ENCODE measurements at places on chromosomes 11 and 22. TPM values are rescaled to one million over a fixed set of nuclear protein-coding genes. Genes with fewer than 3 reads are reported as not detected.
A peak's percentile ranks its signal among the peaks of the same experiment; 100 is the strongest.

CCDC188 gene
- polyA plus RNA-seq = not detected

ZW10 gene
- polyA plus RNA-seq = 16.3 TPM

LARGE2 gene
- 2.0 TPM for polyA plus RNA-seq

OR52E5 gene
- not detected for polyA plus RNA-seq

PHF21B gene
- polyA plus RNA-seq = not detected

ST13 gene
- 260 TPM for polyA plus RNA-seq

DNA sequence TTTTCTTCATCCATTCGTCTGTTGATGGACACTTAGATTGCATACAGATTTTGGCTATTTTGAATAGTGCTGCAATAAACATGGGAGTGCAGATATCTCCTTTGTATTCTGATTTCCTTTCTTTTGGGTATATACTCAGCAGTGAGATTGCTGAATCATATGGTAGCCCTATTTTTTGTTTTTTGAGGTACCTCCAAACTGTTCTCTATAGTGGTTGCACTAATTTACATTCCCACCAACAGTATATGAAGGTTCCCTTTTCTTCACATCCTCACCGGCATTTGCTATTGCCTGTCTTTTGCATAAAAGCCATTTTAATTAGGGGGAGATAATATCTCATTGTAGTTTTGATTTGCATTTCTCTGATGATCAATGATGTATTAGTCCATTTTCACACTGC, 96.1 kb downstream of the PRR5L start:
- H3K4me1 ChIP-seq = no peaks in the 10 kb centered on the region
- H3K4me3 ChIP-seq = no peak overlapping the region
- H3K36me3 ChIP-seq = no peaks in the 10 kb centered on the region
- no peaks in the 10 kb centered on the region for H3K27me3 ChIP-seq
- peak overlapping the region; percentile 73 for H3K27ac ChIP-seq

DNA sequence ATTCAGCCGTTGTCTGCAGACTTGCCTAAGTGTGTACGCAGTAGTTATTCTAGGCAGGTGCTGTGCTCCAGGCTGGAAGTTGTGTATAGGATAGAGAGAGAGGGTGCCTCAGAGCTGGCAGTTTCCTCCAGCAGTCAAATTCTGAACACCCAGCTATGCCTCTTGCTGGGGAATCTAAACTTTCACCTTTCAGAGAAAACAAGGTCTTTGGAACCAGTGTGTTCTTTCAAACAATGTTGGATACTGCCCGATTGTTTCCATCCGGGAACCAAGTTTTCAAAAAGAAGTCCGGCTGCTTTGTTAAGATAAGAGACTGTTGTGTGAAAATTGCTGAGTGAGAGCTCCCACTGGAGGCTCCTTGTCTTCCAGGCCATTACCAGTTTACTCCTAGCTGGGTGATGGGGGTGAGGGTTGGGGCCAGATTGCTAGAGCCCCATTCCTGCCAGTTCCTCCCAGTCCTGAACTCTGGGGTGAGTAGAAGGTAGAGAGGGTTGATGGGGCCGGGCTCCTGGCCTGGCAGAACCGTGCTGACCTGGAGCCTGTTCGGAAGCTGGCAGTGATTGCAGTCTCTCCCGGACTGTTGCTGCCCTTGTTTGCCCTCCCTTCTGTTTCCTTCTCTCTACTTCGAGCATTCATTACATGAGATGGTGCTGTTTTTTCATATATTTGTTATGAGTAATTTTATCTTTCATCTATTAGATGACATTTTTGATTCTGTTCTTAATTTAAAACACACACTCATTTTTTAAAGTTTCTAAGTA, 150.2 kb downstream of the TEAD1 start:
- H3K27me3 ChIP-seq = peaks cover 28% of the 10 kb centered on the region
- no peak for DNase-seq
- no peaks in the 10 kb centered on the region for H3K36me3 ChIP-seq
- peaks cover 12% of the 10 kb centered on the region for H3K4me1 ChIP-seq
- H3K27ac ChIP-seq = no peak overlapping the region
- no peak overlapping the region for H3K4me3 ChIP-seq

GRCh38 chr11:10021563-10021962, 272.5 kb downstream of the SBF2 start:
- H3K27me3 ChIP-seq = no peaks in the 10 kb centered on the region
- H3K4me3 ChIP-seq = no peak overlapping the region
- H3K36me3 ChIP-seq = peaks cover 27% of the 10 kb centered on the region
- H3K4me1 ChIP-seq = peaks cover 18% of the 10 kb centered on the region
- no peak for DNase-seq

DNA sequence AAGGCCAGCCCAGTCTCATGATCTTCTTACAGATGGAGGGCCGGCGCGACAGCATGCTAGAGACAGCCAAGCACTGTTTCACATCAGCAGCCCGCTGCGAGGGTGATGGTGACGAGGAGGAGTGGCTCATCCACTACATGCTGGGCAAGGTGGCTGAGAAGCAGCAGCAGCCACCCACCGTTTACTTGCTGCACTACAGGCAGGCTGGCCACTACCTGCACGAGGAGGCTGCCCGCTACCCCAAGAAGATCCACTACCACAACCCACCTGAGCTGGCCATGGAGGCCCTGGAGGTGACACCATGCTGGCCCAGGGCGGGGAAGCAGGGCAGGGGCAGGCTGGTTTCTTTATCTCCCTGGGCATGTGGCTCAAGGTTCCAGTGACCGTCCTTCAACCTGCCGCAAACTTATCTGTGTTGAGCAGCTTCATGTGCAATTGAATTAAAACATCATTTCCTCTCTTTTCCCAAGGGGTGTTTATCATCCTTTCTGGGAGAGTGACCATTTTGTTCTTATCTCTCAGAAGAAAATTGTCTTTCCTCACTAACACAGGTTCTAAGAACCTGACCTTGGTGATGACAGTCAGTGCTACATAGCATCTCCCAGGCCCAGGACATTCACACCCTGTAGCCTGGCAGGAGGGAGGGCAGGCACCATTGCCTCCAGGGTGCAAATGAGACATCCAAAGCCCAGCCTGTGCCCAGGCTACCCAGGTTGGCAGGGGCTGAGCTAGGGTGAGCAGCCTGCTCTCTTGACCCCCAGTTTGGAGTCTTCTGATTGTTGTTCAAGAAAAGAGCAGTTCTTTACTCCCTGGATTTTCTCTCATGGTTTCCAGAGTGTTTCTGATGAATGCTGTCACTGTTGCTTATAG, 80.7 kb downstream of the CABIN1 start:
- no peak overlapping the region for H3K27ac ChIP-seq
- H3K36me3 ChIP-seq = peaks cover 31% of the 10 kb centered on the region
- H3K4me1 ChIP-seq = no peaks in the 10 kb centered on the region
- H3K4me3 ChIP-seq = no peak overlapping the region
- DNase-seq = no peak

- peak; percentile 14 for DNase-seq
- peak overlapping the region; percentile 98 for H3K27ac ChIP-seq
These were observed 470 bp downstream of the NUMA1 start for GRCh38 chr11:72079819-72080325.

DNA sequence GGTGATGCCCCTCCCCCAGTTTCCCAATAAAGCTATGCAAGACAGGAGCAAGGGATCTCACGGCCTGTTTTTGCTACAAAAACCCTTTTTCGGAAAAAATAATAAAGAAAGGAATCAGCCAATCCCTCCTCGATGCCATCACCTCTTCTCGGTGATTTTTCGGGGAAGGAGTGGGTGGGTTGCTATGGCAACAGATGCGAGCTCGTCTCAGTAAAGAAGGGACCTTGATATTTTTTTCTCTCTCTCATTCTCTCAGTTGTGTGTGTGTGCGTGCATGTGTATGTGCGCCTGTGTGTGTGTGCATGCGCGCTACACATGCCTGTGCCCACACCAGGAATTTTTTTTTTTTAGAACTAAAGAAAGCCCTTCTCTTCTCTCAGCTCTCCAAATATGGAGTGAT, 3.8 kb upstream of the NPAS4 start:
- no peak overlapping the region for H3K27ac ChIP-seq
- H3K4me1 ChIP-seq = peaks cover 5% of the 10 kb centered on the region
- peaks cover 2% of the 10 kb centered on the region for H3K36me3 ChIP-seq

DNA sequence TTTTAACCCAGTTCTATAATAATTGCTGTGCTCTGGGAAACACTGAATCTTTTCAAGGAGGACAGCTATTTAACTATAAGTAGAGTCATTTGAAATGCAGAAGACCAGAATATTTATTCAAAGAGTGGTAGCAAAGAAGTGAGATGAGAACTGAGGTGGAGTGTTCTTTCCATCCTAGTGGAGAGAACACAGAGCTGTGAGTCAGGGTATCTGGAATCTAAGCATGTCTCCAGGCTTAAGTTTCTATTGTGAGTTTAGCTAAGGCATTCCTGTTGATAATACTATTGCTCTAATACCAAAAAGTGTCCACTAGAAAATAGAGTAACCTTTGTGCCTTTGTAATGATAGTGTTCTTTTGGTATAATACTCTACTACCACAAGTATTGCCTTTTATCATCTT, 32.4 kb downstream of the JAM3 start:
- no peak overlapping the region for H3K4me3 ChIP-seq
- peaks cover 10% of the 10 kb centered on the region for H3K4me1 ChIP-seq
- no peak for DNase-seq
- H3K36me3 ChIP-seq = peaks cover 1% of the 10 kb centered on the region
- H3K27ac ChIP-seq = no peak overlapping the region

DNA sequence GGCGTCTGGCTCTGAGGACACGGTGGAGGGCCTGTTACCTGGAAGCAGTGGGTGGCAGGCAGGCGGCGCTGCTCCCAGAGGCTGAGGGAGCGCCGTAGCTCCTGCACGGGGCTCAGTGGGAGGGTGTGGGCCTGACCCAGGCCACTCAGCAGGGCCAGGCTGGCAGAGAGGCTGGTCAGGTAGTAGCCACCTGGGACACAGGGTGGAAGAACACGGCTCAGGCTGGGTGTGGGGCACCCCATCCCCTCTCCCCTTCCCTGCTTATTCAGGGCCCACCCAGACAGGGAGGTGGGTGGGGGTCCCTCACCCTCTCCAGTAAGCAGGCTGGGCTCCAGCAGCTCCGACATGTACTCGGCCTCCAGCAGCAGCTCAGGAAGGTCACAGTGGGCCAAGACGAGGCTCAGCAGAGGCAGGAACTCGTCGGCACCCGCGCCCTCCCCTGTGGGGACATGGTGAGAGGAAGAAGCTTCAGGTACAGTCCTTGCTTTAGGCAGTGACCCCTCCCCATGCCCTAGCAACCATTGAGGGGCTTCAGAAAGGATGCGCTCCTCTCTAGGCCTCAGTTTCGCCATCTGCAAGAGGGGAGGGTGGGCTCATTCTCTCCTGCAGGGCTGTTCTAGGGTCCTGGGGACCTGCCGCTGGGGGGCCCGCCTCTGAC, 2.9 kb downstream of the RIN1 start:
- H3K27me3 ChIP-seq = no peaks in the 10 kb centered on the region
- no peak for DNase-seq
- peaks cover 32% of the 10 kb centered on the region for H3K4me1 ChIP-seq

DNA sequence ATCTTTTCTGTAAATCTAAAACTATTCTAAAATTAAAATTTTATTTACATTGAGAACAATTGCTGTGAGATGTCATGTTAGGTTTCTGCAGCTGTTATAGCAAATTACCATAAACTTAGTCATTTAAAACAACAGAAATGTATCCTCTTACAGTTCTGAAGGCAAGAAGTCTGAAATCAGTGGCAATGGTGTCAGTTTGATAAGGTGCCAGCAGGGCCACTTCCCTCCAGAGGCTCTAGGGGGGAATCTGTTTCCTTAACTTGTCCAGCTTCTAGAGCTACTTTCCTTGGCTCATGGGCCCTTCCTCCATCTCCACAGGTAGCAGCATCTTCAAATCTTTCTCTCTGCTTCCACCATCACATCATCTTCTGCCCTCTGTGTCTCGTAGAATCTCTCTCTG, 23.0 kb downstream of the MOGAT2 start:
- H3K36me3 ChIP-seq = no peaks in the 10 kb centered on the region
- no peak overlapping the region for H3K27ac ChIP-seq
- no peaks in the 10 kb centered on the region for H3K4me1 ChIP-seq
- peaks cover 14% of the 10 kb centered on the region for H3K27me3 ChIP-seq
- no peak overlapping the region for H3K4me3 ChIP-seq
- no peak for DNase-seq

DNA sequence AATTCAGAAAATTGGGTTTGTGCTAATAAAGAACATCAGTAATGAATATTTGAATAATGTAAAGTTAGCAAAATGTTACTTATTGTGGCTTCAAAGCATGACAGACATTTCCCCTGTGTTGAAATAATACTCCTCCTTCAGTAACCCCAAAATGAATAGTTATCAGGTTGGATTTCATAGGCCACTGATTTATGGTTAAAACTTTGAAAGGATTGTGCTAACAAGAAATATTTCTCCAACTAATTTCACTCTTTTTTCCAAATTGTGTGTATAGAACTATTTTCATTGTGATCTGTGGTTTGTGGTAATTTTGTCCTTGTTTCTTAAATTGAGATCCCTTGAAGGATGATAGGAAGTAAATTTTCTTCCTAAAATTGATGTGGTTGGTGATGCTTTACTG, 7.9 kb downstream of the DDX10 start:
- H3K4me1 ChIP-seq = peaks cover 45% of the 10 kb centered on the region
- no peak overlapping the region for H3K4me3 ChIP-seq
- DNase-seq = no peak

GRCh38 chr11:33936725-33937604, 45.1 kb upstream of the LMO2 start:
- H3K4me1 ChIP-seq = no peaks in the 10 kb centered on the region
- peaks cover 2% of the 10 kb centered on the region for H3K36me3 ChIP-seq
- DNase-seq = no peak
- no peak overlapping the region for H3K27ac ChIP-seq
- H3K27me3 ChIP-seq = peaks cover 12% of the 10 kb centered on the region

- H3K4me1 ChIP-seq = peaks cover 25% of the 10 kb centered on the region
- no peak for DNase-seq
- peaks cover 46% of the 10 kb centered on the region for H3K27me3 ChIP-seq
- H3K27ac ChIP-seq = no peak overlapping the region
- H3K36me3 ChIP-seq = no peaks in the 10 kb centered on the region
These were observed 1.1 kb downstream of the CREB3L1 start for GRCh38 chr11:46278387-46279125.

DNA sequence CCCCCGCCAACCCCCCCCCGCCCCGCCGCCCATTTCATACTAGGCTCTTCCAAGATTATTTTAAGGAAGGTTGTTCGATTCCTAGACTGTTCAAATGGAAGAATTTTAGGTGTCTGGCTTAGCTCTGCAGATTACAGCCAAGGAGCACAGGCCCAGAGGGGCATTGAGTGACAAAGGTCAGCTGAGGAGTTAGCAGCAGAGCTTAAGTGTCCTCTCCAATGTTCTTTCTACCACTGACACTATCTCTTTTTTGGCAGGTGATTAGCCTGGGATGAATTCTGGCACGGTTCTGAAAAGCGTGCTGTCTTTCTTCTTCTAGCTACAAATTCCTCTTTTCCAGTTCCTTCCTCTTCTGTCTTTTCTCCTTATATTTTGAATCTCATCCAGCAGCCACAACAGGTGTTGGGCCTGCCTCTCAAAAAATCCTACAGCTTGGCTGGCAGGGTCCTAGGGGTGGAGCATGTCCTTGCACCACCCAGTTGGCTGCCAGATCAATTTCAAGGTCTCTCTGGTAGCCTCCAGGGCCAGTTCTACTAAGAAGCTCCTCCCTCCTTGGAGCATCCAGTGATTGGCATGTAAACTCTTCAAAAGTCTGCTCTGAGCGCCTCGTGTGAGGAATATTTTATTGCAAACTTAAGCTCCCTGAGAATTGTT, 23.0 kb downstream of the KCNE3 start:
- H3K4me3 ChIP-seq = no peak overlapping the region
- no peaks in the 10 kb centered on the region for H3K27me3 ChIP-seq
- DNase-seq = no peak
- peaks cover 5% of the 10 kb centered on the region for H3K36me3 ChIP-seq
